NCI-H774 (cell line): ENCODE measurements at places on chromosomes 16 and 17.

DNA sequence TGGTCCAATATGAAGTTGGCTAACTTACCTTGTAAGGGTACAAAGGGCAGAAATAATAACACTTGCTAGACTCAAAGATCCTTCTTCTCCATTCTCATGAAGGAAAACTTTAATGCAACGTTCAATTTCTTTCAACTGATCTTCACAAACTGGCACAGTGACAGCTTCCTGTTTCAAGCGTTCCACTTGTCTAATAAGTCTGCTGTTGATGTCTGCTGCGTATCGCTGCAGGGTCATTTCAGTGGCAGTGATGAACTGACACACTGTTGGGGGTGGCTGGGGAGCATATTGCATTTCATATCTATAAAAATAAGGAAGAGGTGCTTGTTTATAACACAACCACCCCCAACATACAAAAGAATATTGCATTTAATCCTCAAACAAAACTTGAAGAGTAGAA is 33.5 kb upstream of the ARL6IP1 start:
- no peak for DNase-seq

- peak; percentile 77 for DNase-seq
These were observed 216.7 kb downstream of the RPTOR start for GRCh38 chr17:80761110-80761871.

DNA sequence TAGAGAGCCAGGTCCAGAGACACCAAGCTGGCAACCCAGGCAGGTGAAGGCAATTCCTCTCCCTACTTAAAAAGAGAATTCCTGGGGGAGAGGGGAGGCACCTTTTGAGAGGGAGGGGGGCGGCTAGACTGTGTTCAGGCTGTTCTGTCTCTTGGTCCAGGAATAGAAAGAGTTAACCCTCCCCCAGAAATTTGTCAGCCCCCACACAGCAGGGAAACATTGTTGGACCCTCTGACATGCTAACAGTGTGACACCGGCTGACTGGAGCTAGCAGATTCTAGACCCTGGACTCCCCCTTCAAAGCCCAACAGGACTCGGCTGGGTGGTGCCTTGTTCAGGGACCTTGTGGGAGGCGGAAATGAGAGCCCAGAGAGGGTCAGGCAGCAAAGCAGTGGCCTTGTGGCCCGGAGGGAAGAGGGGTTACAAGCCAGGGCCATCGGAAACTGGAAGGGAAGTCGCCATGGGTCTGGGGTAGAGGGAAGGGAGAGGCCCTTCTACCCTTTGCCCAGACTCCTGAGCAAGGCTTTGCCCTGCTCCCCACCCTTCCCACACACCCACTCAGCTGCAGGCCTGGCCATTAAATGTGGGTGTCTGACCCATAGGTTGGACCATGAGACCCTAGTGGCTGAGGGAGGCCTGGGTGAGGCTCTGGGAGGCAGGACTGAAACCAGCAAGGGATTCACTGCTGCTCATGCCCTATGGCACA is 44.6 kb downstream of the RAI1 start:
- no peak for DNase-seq

- no peak for DNase-seq
These were observed 24.0 kb downstream of the GSG1L start for GRCh38 chr16:28039493-28039892.

DNA sequence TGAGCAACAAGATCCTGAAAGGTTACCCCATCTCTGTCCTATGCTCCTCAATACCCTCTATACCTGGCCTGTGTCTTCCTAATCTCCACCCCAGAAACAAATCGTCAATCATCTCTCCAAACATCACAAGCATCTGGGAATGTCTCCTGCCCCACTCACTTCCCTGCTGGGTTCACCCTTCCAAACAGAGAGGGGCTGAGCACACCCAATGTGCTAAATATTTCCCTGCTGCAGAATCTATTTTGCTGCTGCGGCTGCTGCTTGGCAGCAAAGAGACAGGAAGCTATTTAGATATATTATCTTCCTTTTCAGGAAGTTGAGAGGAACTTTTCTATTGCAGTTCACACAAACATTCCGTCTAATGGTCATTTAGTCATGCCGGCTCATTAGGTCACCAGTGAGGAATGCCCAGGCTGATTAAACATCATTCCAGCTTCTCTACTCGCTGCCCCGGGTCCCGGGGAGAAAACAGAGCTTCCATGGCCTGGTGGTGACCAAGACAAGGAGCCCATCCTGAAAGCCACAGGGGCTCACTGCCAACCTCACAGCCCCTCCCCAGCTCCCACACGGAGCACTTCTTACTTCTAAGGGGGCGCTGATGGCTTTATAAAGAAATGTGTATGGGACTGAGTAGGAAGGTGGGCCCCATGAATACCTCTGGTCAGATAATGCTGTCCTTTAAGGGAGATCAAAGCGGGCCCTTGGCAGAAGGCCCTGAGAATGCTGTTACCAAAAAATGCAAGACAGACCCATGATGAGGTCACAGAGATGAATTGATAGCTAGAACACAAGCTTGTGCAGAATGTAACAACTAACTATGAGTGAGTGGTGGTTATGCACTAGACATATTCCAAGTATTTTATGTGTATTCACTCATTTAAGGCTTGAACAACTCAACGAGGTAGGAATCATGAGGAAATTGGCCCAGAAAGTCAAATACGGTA is 218.3 kb downstream of the SOX9 start:
- DNase-seq = peak; percentile 2
